A549 (cell line): ENCODE measurements at places on chromosomes 5 and 9.
A peak's percentile ranks its signal among the peaks of the same experiment; 100 is the strongest.

- no peak for DNase-seq
Measured at GRCh38 chr5:165477546-165477945, 1972.1 kb downstream of the MAT2B start.

DNA sequence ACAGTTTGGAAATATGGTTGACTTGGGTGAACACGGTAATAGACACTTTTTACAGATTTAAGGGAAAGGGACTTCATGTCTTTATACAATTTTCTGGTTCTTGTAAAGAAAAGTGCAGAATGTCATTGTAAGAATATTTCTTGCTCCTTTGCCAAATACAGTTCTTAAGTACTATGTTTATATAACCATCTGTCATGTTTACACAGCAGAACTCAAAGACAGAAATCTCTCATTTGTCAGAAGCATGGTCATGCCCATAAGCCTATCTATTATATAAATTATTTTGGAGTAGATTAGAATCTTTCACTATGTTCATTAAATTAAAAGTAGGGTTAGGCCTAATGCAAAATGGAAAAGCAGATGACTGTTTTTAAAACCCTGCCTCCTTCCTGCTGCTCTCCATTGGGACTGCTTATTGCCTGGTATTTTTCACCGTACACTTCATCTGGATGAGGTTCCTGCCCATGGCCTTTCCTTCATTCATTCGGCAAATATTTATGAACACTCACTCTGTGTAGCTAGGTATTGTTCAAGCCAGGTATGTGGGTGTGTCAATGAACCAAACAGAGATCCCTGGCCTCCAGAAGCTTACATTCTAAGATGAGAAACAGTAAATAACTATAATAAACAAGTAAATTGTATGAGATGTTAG, 558.1 kb downstream of the NR2F1-AS1 start:
- DNase-seq: no peak

DNA sequence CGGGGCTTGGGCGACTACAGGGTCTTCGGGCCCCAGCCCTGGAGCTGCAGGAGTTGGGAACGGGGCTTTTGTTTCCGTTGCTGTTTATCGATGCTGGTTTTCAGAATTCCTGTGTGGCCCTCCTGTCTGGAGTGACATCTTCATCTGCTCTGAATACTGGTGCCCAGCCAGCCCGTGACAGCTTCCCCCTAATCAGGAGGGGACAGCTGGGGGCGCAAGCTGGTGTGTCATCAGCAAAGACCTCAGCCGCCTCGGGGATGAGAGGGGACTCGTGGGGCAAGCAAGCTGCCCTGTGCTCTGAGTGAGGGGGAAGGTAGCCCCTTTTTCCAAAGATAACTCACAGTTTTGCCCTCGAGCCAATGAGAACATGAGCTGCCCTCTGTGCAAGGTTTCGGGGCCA, 110.7 kb downstream of the RXRA start:
- no peak for DNase-seq

- DNase-seq: peak; percentile 47
Measured at GRCh38 chr9:121289026-121289771, 21.2 kb downstream of the GSN start.

DNA sequence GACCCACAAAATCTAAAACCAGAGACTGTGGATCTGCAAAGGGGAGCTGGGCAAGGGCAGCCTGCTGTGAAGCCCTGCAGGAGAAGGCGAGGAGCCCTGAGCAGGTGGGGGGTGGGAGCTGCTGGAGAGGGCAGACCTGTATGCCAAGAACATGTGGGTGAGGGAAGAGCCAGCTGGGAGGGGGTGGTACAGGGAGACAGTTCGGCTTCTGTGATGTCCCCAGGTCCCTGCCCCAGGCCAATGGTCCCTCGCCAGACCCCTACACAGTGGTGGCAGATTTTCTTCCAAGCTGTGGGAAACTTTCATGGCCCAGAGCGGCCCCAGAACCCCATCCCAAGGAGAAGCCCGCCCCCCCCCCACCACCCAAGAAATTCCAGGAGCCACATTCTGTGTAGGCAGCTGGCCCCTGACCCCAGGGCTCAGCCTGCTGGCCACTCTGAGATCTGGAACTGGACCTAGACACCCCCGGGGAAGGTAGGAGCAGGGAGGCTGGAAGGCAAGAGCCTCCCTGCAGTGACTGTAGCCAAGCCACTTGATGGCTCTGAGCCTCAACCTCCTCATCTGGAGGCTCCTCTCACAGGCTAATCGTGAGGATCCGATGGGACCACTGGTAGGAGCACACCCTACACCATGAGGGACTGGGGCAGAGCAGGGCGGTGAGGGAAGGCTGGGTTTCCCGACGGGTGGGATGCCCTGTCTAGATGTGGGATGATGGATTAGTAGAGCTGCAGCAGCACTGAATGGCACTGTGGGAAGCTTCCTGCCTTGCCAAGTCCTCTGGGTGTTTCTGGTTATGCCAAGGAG, 22.6 kb upstream of the CSF1R start:
- no peak for DNase-seq
